ENCODE measurements at places on chromosomes 11 and 22.

- peak; percentile 71 for DNase-seq
Measured at GRCh38 chr11:12472401-12473005, 95.1 kb downstream of the PARVA start.

DNA sequence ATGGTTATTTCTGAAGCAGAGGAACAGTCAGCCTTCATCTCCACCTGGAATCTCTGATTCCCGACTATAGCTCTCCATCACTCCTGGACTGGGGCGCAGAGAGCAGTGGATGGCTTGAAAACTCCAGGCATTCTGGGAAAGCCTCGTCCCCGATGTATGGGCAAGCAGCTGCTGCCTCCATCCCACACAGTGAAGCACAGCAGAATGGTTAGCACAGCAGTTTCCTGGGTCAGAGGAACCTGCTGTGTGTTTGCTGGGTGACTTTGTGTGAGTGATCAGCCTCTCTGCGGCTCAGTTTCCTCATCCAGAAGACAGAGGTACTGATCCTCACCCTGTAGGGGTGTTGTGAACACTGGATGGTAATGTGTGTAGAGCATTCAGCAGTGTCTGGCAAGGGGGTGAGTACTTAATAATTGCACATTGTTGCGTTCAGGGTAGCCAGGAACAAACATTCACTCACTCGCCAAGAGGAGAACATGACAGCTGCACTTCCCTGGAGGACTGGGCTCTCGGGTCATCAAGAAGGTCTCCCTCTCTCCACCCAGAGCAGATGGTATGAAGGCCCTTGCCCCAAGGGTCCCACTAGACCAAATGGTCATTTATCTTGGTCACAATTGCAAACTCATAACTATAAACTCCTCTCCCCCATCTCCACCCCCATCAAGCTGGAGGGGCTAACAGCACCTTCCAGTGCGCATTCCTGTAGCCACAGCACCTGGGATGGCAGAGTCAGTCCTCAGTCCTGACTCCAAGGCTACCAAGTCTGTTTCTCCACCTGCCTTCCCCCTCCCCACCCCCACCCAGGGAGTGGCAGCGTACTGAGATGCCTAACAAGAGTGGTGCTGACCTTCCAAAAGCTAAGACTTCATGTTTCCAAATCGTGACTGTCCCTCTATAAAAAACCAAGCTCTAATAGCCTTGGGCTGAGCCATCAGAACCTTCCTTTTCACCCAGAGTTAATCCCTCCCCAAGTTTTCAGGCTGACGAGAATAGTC lies 1.5 kb upstream of the CHST1 start:
- no peak for DNase-seq

GRCh38 chr11:115736146-115736545 lies 231.9 kb upstream of the CADM1 start:
- DNase-seq: no peak

GRCh38 chr11:120151536-120151935 lies 13.6 kb upstream of the TRIM29 start:
- no peak for DNase-seq

GRCh38 chr11:78476066-78476465 lies 58.4 kb upstream of the GAB2 start:
- DNase-seq: no peak

- no peak for DNase-seq
Measured at GRCh38 chr11:34724973-34725372, 104.1 kb downstream of the EHF start.

DNA sequence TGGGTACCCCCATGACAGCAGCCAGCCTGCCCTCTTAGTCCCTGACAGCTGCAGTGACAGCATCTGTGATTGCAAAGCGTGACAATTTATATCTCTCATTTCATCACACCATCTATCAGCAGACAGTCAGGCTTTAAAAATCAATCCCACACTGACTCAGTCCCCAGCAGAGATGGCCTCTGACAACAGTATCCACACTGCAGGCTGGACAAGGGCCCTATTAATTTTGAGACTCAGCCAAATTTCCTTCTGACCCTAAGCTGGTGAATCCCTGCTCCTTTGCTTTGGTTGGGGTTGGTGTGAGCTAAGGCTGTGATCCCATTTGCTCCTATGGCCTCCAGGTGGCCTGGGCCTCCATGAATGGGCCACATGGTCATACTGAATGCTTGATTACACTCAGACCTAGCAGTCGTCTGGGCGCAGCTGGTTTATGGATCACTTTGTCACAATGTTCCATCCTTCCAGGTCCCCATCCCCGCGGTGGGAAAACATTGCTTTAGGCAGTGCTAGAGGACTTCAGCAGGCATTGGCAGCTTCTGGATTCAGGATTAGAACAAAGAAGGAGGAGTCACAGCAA lies 68.2 kb upstream of the B3GAT1 start:
- no peak for DNase-seq

- no peak for DNase-seq
Measured at GRCh38 chr11:77409046-77409445, 64.8 kb downstream of the PAK1 start.

DNA sequence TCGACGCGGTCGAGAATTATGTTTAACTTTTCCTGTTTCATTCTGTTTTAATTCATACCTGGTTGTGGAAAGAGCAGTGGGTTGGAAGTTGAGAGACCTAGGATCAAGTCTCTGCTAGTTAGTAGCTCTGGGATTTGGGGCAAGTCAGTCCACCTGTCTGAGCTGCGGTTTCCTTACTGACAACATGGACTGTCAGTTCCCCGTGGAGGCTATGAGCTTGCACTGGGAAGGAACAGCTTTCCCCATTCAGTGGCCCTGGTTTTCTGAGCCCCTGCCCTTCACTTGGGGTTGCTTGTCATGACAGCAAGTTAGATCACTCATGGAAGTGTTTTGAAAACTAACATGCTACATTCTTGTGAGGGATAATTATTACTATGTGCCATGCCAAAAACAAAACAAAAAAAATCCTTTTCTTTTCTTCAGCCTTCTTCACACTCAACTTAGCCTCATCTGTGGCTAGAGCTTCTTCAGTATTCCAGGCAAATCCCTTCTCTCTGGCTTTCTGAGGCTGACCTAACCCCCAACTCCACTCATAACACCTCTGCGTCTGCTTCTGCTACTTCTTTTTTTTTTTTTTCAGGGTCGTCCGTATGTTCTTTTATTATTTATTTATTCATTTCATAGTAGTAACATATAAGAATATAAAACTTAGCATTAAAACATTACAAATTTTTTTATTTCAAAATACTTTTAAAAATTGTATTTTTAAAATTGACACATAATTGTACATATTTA lies 43.0 kb upstream of the ZBED5 start:
- no peak for DNase-seq

DNA sequence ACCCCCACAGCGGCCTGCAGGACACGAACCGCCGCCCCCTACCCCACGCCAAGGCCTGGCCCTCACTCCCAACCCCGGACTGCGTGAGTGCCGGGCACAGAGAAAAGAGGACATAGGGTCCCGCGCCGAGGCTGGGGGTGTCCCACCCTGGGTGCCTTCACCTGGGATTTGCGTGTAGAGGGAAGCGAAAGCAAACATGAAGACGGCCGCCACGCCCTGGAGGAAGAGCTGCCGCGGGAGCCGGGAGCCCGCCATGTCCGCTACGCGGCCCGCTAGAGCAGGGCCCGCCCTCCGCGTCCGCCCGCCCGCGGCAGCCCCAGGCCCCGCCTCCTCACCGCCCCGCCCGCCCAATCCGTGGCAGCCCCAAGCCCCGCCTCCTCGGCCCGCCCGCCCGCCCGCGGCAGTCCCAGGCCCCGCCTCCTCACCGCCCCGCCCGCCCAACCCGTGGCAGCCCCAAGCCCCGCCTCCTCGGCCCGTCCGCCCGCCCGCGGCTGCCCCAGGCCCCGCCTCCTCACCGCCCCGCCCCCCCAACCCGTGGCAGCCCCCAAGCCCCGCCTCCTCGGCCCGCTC lies at the start of gene LMF2:
Gene LMF2 (minus strand): TSS at position 282 of the 570 bp plus-strand sequence. CDS start 27 bp downstream, at position 255.
- DNase-seq: peak; percentile 91

DNA sequence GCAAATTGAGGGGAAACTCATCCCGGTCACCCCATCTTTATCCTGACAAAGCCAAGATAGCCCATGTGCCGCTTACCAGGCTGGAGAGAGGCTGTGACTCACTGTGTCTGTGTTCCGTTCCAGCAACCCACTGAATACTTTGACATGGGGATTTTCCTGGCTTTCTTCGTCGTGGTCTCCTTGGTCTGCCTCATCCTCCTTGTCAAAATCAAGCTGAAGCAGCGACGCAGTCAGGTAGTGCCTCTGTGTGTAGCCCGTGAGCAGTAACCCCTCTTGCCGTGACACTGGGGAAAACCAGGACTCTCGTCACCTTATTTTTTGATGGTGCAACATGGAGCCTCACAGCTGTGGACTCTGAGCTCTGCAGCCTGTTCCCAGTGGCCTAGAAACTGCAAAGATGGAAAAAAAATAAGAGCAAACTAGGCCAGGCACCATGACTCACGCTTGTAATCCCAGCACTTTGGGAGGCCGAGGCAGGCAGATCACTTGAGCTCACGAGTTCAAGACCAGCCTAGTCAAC lies 16.9 kb downstream of the C22orf31 start:
- DNase-seq: no peak

DNA sequence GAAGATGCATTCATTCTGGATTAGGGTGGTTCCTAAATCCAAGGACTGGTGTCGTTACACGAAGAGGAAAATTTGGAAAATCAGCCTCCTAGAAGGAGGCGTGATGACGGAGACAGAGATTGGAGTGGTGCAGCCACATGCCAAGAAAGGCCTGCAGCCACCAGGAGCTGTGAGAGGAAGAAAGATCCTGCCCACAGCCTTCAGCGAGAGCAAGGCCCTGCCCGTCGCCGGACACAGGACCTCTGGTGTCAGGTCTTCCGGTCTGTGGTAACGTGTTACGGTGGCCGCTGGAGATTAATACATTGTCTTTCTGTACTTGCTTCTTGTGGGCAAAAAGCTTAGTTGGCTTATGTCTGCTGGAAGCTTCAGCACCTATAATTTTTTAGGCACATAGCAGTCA lies 1045.8 kb downstream of the BRD1 start:
- no peak for DNase-seq

DNA sequence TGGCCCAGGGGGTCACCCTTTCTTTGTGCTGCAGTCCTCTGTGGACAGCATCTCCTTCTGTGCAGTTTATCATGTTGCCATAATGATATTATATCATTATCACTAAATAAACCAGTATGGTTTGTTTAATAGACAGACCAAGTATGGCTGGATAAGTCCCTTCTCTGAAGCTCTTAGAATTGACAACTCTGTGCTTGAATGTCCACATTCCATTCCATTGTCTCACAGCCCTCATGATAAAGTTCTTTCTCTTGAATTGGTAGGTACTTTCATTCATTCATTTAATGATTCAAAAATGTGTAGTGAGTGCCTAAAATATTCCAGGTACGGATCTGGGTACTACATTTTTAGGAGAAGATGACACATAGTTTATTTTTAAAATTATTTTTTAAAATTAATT lies 7.8 kb downstream of the RPS6KA4 start:
- no peak for DNase-seq

DNA sequence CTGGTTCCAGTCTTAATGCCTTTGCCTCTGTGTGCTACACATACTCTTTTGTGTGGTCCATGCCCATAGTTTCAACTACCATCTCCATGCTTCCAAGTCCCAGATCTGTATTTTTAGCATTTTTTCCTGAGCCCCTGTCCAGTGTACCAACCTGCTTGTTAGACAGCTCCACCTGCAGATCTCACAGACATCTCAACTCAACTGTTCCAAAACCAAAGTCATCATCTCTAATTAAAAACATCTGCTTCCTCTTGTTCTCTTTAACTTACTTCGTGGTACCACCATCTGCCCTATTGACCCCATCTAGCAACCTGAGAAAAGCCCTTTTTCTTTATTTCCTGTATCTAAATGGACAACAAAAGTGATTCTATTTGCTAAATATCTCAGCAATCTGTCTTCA lies 8.6 kb upstream of the KMT2A start:
- DNase-seq: no peak

- DNase-seq: peak; percentile 54
Measured at GRCh38 chr11:19642185-19643158, 70.2 kb upstream of the NAV2 start.

DNA sequence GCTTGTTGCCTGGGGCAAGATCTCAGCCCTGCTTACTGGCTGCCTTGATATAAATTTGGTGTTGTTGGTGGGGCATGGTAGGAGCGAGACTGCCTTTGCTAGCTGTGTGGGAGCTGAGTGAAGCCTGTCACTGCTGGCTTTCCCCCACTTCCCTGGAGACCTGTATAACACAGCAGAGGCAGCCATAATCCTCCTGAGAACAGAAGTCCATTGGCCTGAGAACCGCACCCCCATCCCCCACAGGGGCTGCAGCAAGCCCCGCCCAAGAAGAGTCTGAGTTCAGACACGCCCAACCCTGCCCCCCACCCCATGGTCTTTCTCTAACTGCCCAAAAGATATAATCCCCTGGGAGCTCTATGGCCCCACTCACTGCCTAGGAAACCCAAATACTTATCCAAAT lies 39.2 kb upstream of the ARHGAP42 start:
- DNase-seq: no peak

DNA sequence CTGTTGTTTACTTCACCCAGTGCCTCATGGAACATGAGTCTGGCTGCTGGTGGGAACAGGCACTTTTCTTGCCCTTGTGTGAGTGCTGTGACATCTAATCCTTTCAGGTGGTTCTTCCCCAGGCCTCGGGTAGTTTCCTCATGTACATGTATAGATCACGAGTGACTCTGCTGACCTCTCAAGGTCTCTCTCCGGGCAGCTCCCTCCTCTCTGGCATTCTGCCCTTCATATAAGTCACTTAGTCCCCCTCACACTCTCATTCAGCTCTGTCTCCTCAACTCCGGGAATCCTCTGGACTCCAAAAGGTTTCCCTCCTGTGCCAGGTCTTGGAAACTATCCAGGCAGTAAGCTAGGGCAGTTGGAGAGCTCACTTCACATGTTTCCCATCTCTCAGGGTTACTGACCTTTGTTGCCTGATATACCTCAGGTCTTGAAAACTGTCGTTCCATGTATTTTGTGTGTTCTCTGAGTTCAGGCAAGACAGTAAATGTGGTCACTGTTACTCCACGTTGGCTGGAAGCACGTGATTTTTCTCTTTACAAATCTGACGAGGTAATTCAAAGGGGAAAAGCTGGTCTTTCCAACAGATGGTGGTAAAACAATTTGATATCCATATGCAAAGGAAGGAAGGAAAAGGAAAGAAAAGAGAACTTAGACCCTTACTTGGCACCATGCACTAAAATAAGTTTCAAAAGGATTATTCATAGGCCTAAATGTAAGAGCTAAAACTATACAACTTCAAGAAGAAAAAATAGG lies 40.5 kb upstream of the PITPNB start:
- DNase-seq: no peak

DNA sequence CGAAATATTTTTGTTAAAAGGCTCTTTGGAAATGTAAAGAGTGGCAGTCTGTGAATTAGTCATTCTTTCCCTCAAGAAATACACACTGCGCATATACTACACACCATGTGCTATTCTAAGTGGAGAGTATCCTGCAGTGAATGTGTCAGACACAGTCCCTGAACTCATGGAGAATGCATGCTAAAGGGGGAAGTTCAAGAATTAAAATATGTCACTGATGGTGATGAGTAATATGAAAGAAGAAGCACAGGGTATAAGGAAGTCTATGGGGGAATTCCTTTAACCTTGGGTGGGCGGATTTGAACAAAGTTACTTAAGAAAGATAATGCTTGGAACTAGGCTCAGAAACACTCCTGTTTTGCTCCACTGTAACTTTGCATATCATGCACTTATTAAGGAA lies 153.0 kb downstream of the LRRC4C start:
- no peak for DNase-seq

All from NCI-H2227 treated with DMSO at 0.1 percent for 48 hours (cell line).